ENCODE measurements at places on chromosomes 11 and 22.

- no peak for DNase-seq
Observed at GRCh38 chr11:115202900-115203552, 301.2 kb downstream of the CADM1 start.

- no peak for DNase-seq
Observed at GRCh38 chr11:57460022-57460757, at the start of gene RTN4RL2. Gene RTN4RL2, plus strand, starts transcription at chr11:57460528. Its CDS starts 338 bp downstream, at chr11:57460866.

GRCh38 chr11:27553186-27553585 lies 46.6 kb upstream of the LIN7C start:
- DNase-seq = no peak

DNA sequence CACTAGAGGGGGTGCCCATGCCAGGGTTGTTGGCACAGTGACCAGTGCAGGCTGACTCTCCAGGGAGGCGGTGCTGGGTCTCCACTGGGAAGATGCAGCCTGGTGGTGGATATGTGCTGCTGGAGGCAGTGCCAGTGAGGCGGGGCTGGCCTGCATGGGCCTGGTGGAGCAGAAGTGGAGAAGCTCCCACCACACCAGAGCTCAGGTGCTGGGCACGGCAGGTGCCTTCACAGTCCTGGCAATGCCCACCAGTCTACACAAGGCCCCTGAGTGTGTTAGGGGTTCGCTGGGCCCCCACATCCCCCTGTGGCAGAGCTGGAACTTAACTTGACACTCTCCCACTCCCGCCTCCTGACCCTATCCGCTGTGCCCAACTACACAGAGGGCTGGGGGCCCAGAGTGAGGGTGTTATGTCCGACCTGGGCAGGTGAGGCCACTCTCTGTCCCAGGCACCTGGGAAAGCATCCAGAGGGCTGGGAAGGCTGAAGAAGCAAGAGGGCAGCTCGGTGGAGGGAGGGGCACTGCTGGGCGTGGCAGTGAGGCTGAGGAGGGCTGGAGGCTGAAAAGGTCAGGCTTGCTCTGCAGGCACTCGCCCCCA lies 102.4 kb upstream of the B3GAT1 start:
- no peak for DNase-seq

DNA sequence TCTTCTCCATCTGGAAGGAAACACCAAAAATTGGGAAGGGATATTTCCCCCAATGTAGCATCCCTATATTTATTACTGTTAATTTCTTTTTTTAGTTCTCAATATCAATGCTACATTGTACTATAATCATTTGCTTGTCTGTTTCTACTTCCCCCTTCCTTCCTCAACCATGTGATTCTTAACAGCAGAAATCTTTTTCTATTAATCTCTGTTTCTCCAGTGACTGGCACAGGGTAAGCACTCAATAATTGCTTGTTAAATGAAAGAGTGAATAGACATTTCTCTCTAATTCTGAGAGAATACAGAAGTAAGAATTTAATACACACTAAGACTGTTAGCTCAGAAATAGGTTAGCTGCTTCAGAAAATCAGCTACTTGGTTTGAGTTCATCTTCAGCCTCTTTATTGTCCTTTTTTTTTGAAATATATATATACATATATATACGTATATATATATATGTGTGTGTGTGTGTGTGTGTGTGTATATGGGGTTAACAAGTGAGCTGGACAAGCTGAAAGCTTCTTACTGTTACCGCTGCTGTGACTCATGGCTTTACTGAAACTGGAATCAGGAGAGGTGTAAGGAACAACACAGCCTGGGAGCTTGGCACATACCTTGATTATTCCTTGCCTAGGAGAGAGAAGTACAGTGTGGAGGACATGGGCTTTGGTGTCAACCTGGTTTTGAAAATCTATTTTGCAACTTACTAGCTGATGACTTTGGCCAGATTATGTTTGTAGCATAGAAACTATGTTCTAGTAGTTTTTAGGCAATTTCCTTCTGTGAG lies 26.2 kb upstream of the PDE3B start:
- DNase-seq = no peak

DNA sequence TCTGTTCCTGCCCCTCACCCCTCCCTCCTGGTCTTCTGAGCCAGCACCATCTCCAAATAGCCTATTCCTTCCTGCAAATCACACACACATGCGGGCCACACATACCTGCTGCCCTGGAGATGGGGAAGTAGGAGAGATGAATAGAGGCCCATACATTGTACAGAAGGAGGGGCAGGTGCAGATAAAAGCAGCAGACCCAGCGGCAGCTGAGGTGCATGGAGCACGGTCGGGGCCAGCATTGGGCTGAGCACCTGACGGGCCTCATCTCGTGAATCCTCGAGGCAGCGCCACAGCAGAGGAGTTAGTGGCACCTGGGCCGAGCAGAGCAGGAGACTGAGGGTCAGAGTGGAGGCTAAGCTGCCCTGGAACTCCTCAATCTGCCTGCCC lies 941.8 kb downstream of the BRD1 start:
- DNase-seq = no peak

All from T-helper 22 cell (primary cell).